GM03348 (cell line): ENCODE measurements at places on chromosomes 12 and 14.

DNA sequence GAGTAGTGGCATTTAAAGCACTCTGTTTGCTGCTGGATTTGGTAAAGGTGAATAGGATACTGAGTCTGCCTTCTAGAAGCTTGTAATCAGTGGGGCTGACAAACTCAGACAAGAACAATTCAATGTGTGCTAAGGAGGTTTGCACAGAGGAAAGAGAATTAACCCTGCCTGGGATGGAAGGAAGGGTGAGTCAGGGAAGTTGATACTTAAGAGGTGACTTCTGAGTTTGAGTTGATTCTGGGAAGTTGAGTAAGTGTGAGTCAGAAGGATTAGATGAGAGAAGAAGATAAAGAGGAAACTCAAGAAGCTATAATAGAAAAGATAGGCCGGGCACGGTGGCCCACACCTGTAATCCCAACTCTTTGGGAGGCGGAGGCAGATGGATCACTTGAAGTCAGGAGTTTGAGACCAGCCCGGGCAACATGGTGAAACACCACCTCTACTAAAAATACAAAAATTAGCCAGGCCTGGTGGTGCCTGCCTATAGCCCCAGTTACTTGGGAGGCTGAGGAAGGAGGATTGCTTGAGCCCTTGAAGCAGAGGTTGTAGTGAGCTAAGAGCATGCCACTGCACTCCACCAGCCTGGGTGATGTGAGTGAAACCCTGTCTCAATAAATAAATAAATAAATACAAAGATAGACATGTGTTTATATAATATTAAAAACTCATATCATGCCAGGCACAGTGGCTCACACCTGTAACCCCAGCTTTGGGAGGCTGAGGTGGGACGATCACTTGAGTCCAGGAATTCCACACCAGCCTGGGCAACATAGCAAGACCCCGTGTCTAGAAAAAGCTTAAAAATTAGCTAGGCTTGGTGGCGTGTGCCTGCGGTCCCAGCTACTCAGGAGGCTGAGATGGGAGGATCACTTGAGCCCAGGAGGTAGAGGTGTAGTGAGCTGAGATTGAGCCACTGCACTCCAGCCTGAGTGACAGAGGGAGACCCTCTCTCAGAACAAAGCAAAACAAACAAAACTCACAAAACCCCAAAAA is 126.8 kb upstream of the CPM start:
- DNase-seq: peak; percentile 48

DNA sequence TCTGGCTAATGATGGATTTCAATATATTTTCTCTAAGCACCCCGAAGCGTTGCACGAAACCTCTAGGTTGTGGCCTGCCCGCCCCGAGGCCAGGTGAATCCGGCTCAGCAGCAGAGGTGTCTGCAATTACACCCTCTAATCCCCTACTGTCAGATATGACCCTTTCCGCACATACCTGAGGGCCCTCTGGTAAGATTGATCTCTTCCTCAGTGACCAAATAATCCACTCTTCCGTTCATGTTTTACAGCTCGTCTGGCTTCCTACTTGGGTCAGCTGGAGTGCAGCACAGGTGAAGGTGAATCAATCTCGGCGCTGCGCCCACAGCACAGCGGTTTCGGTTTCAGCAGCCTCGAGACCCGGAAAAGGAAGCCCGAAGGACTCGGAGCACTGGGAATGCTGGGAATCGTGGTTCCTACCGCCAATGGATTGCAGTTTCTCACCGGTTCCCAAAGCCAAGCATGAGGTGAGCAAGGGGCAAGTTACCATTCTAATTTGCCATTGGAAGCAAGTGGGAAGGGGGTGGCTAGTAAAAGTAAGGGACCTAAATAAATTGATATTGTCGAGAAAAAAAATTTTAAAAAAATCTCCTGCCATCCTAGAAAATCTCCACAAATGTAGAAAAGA is at the start of gene SYNJ2BP:
Gene SYNJ2BP (minus strand): TSS at position 366 of the 625 bp plus-strand sequence. CDS start 127 bp downstream, at position 239.
- DNase-seq: peak; percentile 89

DNA sequence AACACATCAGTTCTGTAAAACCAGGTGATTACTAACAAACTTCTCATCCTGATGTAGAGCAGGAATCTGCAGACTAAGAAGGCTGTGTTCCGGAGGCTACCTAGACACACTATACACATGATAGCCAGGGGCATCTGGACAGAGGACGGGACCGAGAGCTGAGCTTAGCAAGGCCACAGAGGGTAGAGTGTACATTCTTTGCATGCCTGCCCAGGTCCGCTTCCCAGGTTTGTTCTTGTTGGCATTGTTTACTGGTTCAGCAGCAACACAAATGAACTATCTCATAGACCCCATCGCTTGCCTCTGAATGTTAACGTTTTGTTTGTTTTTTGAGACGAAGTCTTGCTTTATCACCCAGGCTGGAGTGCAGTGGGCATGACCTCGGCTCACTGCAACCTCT is 17.7 kb upstream of the TEAD4 start:
- DNase-seq: no peak

GRCh38 chr14:104086661-104087461 is 1.4 kb downstream of the ASPG start:
- no peak for DNase-seq

DNA sequence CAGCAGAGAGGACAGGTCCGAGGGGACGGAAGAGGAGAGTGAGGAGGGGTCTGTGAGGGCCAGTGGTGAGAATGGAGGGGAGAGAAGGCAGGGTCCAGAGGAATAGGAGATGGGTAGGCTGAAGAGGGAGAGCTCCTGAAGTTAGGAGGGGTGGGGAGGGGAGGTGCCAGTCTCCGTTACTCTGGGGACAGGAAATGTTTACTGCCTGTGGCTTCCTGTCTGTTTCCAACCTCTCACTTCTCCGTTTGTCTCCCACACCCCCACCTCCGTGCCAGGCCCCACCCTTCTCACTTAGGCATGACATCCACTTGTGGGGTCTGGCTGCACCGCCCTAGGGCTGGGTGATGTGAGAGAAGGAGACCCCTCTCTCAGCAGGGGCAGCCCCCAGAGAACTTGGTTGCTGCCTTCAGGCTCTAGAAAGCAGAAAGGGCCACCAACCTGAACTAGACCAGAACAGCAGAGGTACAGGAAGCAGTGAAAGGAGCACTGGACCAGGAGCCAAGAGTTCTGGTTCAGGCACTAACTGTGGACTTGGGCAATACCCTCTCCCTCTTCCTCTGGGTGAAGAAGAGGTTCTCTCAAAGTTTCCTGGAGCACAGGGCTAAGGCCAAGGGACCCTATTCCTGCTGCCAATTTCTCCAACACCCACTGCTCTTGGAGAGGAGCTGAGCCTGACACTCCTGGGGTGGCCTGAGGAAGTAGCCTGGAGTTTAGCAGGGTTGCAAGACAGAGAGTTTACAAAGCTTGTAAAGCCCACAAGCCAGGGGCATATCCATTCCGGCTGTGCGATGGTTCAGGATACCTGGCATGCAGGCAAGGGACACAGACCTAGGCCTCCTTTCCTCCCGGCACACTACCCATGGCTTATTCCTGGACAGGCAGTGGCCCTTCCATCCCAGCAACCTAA is 5.5 kb downstream of the ITGA5 start:
- no peak for DNase-seq

- DNase-seq: no peak
These were observed 17.8 kb upstream of the HSPA2 start for GRCh38 chr14:64522591-64523355.

DNA sequence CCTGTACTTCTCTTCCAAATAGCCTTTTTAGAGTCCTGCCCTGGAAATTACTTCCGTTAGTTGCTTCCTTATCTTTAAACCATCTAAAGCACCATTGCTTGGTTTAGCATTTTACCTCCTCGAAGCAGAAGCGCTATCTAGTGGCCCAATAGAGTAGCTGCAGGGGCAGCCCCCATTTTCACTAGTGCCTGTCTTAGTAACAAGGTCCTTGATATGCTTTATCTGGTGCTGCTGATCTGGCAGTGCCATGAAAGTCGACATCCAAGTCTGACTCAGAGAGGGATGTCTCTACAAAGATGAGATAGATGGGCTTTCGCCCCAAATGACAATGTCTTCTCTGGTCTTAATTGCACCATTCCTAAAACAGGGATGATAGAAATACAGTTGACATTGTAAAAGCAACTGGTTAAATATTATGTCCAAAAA is 25.0 kb upstream of the CIT start:
- DNase-seq: peak; percentile 76

DNA sequence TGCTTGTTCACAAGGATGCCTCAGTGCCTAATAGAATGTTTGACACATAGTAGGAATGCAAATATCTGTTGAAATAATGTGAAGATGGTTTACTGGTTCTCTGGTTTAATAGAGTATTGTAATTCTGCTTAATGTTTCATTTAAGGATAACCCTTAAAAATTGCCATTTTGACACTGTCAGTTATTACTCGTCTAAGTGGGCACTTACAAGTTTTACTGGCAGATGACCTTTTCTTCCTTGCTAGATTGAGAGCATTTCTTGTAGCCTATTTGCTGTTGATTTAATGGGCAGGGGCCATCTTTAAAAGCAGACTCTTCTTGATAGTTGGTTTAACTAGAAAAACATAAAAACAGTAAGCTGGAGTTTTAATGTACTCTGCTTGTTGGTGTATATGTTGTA is 1.9 kb downstream of the TMEM263 start:
- no peak for DNase-seq

- DNase-seq: peak; percentile 92
These were observed 175.8 kb downstream of the TTC8 start for GRCh38 chr14:89000007-89000942.

DNA sequence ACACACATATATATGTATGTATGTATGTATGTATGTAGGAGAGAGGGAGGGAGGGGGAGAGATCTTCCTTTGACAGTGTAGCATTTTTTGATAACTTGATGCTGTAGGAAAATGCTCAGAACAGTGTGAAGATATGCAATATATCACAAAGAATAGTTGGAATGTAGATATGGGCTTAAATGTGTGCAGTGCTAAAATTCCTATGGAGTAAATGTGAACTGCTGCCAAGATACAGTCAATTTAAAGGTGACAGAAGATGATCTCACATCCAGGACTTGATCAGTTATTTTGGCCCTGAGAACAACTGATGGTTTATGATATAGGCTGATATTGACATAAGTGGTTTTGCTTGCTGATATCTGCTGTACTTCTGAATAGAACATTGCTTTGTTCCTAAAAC is 84.2 kb downstream of the DAAM1 start:
- DNase-seq: no peak

DNA sequence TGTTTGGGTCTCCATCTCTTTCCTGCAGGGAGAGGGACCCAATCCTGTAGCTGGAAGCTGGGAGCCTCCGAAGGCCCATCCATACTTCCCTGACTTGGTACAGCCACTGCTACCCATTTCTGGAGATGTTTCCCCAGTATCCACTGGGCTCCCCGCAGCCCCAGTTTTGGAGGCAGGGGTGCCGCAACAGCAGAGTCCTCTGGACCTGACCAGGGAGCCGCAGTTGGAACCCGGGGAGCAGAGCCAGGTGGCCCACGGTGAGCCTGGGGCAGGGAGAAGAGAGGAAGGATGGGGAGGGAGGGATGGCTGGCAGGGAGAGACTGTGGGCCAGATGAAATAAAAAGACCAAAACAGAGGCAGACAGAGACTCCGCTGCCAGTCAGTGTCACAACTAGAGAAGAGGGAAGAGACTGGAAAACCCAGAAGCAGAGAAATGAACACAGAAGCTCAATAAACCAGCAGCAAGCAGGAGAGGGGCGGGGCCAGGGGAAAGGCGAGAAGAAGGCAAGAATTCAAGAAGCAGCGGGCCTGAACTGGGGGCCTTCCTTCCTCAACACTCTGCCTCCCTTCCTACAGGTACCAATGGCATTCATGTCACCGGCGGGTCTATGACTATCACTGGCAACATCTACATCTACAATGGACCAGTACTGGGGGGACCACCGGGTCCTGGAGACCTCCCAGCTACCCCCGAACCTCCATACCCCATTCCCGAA is 6.3 kb downstream of the LTBR start:
- DNase-seq: no peak

DNA sequence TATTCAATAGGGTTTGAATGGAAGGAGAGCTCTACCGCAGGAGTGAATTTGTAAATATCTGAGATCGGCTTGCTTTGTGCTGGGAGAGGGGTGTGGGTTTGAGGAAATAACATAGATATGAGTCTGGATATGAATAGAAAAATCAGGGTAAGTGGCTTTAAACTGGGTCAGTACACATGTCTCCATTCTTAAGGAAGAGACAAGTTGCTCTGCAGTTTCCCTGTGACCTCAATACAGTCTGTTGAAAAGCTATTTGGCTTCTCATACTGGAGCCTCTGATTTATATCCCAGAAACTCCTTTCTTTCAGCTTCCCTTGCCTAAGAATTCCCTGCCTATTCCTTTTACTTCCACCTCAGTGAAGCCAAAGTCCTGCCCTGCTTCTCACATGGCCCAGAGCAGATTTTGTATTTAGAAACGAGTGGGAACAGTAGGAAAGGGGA is 153.5 kb upstream of the ATF7IP start:
- no peak for DNase-seq

GRCh38 chr14:66824251-66824650 is 316.3 kb downstream of the GPHN start:
- DNase-seq: no peak

- DNase-seq: no peak
These were observed 14.0 kb downstream of the CEP83 start for GRCh38 chr12:94445662-94446061.

DNA sequence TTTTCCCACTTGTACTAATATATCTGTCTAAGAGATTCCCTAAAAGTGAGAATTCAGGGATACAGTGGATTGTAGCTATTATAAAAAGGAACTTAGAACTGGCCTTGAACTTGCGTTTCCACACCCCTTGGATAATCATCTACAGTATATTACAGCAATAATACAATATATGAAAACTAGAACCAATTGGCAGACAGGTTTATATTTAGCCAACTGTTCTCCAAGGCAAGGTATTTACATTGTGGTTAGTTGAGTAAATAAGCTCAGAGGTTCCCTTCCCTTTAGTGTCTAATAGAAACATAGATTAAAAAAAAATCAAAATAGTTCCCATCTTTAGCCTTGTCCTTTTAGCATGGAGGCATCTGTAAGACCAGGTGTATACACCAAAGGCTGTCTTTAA is 42.1 kb downstream of the LIMA1 start:
- DNase-seq: no peak

GRCh38 chr14:69040353-69040752 is 61.3 kb upstream of the ACTN1 start:
- no peak for DNase-seq

DNA sequence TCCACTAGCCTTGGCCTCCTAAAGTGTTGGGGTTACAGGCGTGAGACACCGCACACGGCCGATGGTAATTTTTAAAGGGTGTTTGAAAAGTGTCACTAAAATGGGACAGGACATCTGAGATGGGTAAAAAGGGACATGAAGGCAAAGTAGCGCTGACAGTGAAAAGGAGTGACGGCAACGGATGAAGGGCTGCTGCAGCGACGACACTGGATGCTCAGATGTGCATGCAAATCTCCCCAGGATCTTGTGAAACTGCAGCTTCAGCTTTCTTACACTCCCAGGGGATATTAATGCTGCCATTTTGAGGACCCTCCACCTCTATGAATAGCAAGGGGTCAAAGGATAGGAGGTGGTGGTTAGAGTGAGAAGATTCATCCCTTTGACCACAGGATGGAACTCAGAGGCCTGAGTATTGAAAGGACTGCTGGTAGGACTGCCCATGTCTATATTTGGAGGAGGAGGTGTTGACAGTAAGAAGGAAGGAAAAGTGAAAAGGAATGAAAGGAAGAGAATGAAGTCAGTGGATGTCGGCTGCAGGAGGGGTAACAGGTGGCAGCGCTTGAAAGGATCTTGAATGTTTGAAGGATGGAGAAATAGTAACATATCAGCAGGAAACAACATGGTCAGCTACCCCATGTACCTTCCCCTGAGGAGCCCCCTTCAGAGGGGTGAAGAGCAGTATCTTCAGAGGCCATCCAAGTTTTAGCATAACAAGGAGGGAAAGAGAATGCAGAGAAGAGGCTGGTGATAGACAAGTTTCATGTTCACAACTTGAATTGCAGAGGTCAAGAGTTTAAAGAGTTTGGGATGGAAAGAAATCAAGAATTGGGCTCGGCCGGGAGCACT is 37.1 kb downstream of the CLIP1 start:
- no peak for DNase-seq
